ENCODE measurements at places on chromosomes 4 and X. TPM values are rescaled to one million over a fixed set of nuclear protein-coding genes. Genes with fewer than 3 reads are reported as not detected.

The LAMP2 gene
- polyA plus RNA-seq: 133 TPM

GRCh38 chr4:114062499-114062898 is 83.1 kb upstream of the ARSJ start:
- peak; percentile 10 for DNase-seq

The BEX2 gene
- polyA plus RNA-seq: 84.4 TPM

DNA sequence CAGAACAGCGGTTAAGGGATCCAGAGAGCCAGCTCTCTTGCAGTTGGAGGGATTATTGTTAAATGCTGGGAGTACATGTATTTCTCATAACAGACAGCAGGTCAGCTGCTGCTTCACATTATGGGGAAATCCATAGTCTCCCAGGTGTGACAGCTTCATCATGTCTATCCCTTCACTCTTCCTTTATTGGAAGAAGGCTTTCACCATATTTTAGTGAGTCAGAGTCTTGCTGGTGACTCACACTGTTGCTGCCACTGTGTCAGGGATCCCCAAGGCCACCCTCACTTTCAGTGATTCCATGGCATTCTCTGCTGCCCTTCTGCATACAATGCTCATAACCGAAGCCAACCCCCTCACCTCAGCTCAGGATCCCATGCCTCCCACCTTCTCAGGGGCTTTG is 32.9 kb upstream of the PAGE5 start:
- DNase-seq: no peak

DNA sequence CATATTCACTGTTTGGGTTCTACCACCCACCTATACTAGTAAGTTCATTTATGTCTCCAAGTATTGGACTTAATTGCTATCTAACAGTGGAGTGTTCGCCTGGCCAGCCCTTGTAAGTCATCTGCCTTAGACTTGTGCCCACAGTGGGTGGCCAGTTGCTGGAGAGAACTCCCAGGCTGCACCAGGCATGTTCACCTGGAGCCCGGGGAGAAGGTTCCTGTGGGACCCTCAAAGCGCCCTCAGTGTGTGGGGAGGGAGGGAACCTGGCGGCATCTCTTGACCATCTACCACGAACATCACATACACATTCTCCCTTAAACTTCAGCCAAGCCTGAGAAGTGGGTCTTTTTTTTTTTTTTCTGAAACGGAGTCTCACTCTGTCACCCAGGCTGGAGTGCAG is 138.1 kb downstream of the CPZ start:
- no peak for DNase-seq

Data from renal pelvis (tissue), 12 donors.